ENCODE measurements at places on chromosomes 6 and 20.

GRCh38 chr6:129657483-129657882 lies 52.5 kb downstream of the ARHGAP18 start:
- DNase-seq = peak; percentile 80

GRCh38 chr6:133085896-133086295 lies 155.3 kb upstream of the EYA4 start:
- no peak for DNase-seq

DNA sequence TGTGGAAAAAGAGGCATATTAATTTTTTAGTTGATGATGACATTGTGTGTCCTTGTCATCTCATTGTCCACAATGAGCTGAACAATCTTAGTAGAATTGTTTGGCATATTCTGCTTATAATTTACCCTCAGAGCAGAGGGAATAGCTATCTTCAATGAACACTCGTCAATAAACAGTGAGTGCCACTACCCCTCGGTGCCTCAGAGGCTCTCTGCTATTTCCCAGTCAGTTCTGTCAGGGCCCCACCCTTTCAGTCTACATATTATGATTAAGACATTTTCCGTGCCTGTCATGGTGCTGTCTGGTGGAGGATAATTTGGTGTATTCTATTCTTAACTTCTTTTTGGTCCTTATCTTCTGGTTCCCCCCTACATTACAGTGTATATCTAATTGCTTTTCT lies 31.2 kb downstream of the NUS1 start:
- DNase-seq = no peak

- no peak for DNase-seq
Observed at GRCh38 chr6:167137081-167137480, 14.2 kb downstream of the CCR6 start.

- peak; percentile 86 for DNase-seq
Observed at GRCh38 chr6:30463651-30464618, 25.4 kb upstream of the HLA-E start.

DNA sequence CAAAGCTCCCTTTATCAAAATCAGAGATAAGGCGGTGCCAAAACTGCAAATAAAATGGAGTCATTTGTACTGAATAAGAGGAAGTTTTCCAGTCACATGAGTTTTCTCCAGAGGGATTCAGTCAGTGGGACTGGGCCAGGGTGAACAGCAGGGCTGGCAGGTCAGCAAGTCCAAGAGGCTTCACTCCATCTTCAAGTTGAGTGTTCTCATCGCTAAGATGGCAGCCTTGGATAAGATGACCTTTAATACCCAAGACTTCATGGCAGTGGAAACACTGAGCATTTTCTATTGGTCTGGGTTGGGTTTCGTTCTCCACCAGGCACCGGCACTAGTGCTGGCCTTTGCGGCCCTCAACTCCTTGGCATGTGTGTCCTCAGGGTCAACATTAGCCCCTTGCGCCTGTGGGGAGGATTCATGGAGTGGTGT lies 29.3 kb upstream of the IGF2R start:
- no peak for DNase-seq

- DNase-seq = no peak
Observed at GRCh38 chr6:164942271-164942670, 367.1 kb downstream of the C6orf118 start.

DNA sequence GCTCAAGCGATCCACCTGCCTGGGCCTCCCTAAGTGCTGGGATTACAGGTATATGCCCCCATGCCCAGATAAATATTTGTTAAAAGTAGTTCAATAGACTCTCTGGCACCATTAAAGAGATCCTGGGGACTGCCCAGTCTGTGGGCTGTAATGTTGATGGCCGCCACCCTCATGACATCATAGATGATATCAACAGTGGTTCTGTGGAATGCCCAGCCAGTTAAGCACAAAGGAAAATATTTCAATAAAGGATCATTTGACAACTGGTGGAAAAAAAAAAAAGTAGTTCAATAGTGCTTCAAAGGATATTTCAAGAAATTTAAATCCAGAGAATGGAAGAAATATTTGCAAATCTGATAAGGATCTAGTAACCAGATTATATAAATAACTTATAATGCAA lies 1.5 kb upstream of the CRIP3 start:
- DNase-seq = no peak

GRCh38 chr6:3227363-3228045 lies at the start of gene TUBB2B:
TUBB2B (minus strand) TSS chr6:3227653; CDS start chr6:3227543, 110 bp downstream.
- DNase-seq = no peak

GRCh38 chr20:50496773-50497385 lies 13.3 kb upstream of the PTPN1 start:
- DNase-seq = peak; percentile 45

- no peak for DNase-seq
Observed at GRCh38 chr20:59836767-59837166, 96.7 kb downstream of the SYCP2 start.

- DNase-seq = no peak
Observed at GRCh38 chr6:155710704-155711103, 255.1 kb upstream of the NOX3 start.
